NCI-H1105 treated with DMSO at 0.1 percent for 48 hours (cell line): ENCODE measurements at places on chromosomes 11 and 22.

- no peak for DNase-seq
Observed at GRCh38 chr11:46079662-46080061, 41.6 kb downstream of the PHF21A start.

DNA sequence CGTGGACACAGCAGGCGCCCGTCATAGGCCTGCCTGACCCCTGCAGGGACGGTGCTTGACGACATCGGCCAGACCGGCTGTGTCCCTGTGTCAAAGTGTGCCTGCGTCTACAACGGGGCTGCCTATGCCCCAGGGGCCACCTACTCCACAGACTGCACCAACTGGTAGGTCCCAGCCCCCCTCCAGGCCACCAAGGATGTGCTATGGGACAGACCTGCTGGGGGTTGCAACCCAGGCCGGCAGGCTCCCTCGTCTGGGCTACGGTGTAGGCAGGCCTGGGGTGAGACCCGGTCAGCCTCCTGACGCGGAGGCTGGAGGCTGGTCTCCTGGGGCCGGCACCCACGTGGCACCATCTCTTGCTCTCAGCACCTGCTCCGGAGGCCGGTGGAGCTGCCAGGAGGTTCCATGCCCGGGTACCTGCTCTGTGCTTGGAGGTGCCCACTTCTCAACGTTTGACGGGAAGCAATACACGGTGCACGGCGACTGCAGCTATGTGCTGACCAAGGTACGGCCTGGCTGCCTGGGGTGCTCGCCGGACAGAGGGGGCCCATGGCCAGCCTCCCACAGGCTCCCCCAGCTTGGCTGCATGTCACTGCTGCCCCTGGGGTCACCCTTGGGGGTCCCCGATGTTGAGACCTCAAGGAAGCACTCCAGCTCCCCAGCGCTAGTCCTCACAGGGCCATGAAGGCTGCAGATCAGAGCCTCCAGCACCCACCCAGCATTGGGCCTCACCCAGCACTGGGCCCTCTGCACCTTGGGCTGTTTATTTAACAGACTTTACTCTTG lies 7.7 kb downstream of the MUC5AC start:
- DNase-seq = no peak

DNA sequence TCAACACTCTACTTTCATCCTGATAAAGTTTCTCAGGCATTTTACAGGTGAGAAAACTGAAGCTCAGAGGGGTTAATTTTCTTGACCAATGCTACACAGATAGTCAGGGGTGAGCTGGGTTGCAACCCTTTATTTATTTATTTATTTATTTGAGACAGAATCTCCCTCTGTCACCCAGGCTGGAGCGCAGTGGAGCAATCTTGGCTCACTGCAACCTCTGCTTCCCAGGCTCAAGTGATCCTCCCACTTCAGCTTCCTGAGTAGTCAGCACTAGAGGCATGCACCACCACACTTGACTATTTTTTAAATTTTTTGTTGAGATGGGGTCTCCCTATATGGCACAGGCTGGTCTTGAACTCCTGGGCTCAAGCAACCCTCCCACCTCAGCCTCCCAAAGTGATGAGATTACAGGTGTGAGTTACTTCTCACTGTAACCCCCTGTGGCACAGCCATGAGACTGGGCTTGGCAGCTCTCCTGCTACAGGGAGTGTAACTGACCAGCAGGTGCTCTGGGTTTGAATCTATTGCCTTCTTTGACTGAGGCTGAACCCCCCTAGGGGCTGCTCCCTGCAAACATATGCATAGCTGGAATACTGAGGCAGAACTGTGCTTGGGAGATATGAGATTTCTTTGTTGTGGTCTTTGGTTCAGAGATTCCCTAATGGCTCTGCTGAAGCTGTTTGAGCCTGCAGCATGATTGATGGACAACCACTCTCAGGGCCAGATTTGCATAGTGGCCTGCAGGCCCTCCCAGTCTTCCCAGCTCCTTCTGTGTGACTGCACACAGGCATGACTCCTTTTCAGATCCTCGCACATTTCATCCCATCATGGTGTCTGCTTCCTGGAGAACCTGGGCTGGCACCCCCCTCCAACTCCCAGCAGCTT lies 6.1 kb downstream of the C11orf96 start:
- no peak for DNase-seq

GRCh38 chr11:68436162-68436888 lies 24.2 kb upstream of the PPP6R3 start:
- no peak for DNase-seq

GRCh38 chr22:32127904-32128303 lies 31.2 kb downstream of the C22orf42 start:
- DNase-seq = no peak
